ENCODE measurements at places on chromosomes 11 and 22.
A peak's percentile ranks its signal among the peaks of the same experiment; 100 is the strongest.

GRCh38 chr22:48955351-48956311, 872.0 kb downstream of the BRD1 start:
- no peak for DNase-seq

DNA sequence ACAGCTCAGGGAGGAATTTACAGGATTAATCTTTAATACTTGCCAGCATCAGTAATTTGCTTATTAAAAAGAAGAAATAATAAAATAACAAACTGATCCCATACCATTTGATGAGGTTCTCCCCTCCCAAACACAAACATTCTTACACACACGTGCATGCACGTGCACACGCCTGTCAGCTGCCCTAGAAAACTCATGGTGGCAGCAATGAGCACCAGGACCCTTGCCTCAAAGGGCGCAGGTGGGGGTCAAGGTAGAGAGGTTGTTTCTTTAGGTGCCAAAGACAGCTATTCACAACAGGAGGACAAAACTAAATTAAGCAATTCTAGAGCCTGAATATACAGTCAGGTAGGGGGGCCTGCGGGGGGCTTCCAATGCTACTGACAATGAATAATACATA, 219.3 kb downstream of the BUD13 start:
- DNase-seq: no peak

DNA sequence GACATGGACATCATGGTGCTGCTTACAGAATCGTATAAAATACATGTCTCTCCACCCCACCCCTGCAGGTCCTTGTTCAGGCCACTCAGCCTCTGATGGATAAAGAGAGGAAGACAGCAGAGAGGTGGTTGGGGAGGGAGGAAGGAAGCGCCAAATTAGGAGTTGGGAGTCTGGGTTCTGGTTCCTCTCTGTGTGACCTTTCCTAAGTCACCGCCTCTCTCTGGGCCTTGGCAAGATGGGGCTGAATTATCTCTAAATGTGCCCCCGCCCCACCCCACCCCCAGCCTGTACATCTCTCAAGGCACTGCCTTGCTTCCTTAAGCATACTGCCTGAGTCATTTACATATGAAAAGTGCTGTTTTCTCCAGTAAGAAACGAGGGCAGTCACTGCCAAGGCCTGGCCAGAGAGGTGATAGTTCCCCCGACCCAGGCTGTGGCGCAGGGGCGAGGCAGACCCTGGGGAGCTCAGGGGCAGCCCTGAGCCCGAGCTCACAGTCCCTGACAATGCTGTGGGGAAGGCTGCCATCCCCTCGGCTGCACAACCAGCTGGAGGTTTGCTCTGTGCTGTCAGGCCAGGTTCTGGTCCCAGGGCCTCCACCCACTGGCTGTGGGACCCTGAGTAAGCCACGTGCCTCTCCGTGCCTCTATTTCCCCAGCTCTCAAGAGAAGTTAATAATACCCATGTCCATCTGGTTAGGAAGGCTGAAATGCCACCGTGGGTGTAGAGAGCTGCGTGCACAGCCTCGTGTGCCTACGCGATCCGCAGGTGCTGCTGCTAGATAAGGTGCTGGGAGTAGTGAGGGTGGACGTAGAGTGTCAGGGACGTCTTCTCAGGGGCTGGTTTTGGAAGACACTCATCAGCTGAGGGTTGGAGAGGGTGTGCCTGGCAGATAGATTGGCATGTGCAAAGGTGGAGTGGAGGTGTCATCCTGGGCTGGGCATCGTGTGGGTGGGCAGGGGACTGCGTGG, 55.3 kb downstream of the CACNA1I start:
- DNase-seq: no peak

DNA sequence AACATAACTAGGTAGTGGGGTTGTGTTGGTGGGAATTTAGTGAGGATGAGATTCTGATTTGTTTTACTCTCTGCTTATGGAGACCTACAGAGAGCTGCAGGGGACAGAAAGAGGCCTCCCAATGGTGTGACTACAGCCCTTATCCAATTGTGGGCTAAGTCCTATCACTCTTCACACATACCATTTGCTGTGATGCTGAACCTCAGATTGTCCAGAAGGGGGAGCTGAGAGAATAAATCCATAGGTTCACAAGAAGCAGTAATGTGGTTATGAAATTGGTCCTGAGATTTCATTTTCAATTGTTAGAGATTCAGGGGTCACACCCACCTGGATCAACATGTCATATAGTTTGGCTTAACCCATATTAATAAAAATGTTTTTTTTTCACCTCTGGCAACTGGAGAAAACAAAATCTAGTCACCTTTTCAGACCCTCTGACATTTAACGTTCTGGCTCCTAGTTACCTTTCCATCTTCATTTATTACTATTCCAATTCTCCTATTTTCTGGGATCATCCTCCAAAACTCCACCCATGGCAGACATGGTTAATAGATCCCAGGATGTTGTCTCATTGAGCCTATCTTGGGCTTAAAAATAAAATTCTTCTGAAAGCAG, 53.3 kb upstream of the PTPN5 start:
- peak; percentile 40 for DNase-seq

DNA sequence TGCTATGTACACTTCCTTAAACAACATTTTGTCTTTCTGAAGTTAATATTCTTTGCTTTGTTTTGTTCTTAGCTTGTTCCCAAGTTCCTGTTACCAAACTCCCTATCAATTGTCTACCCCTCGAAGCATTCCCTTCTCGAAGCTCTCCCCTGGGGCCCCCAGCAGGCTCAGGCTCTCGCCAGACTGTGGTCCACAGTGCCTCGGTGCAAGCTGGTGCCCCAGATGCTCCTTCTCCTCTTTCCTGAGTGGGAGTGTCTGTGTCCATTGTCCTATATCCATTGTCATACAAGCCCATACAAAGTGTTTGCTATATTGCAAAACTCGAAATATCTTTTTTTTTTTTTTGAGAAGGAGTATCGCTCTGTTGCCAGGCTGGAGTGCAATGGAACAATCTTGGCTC, 51.7 kb upstream of the RTL6 start:
- DNase-seq: no peak

DNA sequence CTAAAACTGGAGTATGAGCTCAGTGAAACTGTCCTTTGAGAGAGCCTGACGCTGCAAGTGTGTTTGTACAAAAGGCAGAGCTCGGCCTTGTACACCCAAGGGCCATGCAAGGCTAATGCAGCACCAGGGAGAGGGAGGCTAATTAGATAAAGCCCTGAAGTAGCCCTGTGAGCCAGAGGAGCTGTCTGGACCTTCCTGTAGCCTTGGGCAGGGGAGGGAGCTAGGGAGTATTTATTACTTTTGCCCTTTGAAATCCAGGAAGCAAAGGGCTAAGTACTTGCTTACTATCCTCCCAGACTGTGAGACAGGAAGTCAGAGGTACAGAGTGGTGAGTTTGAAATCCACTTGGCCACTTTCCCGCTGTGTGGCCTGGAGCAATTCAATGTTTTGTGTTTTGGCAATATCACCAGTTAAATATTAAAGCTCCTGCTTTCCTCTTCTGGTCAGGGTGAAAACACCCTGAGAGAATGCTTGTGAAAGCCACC, 10.2 kb upstream of the LDHA start:
- peak; percentile 89 for DNase-seq

GRCh38 chr11:73467505-73467904, 91.3 kb downstream of the RELT start:
- DNase-seq: no peak

DNA sequence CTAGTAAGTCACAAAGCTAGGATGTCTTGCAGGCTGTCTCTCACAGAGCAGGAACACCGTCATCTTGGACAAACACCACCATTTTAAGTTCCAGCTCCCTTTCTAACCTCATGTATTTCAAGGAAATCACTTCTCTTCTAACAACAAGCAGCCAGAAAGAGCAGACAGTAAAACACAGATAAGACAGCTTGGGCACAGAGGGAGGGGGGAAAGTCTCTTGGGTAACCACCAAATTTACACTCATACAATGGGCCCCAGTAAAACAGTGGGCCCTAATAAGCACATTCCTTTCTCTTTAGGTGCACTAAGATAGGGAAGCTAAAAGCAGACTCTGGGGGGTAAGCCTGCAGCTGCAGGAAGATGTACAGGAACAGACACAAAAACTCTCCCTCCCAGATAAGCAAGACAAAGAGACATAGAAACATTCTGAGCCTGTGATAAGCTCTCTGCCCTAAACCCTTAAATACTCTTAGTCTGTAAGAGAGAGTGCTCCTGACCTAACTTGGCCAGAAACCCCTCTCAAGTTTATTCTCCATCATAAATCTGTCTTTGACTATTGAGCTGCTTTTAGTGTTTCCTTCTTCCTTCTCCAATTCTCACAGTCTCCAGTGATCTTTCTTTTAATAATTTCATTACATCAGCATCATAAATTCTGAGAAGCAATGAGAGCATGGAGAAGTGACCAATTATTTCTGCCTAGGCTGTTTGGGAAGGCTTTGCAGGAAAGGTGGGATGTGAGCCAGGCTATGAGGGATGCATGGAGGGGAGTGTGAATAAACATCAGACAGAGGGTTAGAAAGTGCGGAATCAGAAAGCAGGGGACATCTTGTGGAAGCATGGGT, 7.4 kb downstream of the OR10D3 start:
- no peak for DNase-seq

DNA sequence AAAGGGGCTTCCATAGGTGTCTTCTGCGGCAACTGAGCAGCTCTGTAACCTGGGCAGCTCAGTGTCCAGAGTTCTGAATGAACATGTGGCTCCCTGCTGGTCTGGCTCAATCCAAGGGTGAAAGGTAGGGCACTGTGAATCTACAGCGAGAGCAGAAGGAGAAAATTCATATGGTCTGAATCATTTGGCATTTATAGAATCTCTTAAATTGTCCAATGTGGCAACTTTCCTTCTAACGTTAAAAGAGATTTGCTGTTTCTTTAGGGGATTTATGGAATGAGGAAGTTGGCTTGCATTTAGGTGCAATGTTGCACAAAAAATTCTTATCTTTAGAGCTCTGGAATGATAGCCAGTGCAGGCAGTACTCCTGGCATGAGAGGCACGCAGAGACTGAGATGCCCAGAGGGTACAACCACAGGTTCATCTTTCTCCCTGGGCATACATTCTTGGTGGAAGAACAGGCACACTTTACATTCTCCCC, 17.0 kb downstream of the ATXN10 start:
- peak; percentile 86 for DNase-seq

DNA sequence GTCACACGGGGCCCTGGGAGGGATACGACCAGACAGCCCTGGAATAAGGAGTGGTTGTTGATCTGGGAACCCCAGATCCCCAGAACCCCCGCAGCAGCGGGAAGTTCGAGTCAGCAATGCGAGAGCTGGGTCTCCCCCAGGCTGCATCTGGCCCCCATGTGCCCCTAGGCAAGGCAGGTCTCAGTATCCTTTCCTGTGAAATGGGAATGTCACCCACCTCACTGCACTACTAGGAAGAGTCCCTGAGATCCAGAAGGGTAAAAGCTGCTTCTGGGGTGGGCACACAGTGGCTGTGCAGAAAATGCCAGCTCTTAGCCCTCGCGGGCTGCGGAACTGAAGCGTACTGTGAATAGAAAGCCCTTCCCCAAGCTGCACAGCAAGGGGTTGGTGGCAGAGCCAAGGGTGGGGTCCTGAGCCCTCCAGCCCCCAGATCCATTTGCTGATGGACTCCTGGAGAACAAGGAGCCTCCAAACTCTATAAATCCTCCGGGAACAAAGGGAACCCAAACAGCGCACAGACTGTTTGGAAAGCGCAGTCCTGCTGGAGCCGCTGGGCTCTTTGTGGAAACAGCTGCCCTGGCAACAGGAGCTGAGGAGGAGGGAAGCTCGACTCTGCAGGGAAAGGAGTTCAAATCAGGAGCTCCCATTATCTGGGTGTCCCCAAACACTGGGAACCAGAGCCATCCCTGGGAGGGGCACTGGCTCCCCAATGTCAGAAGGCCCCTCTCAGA, 68.2 kb upstream of the SHISAL1 start:
- no peak for DNase-seq

DNA sequence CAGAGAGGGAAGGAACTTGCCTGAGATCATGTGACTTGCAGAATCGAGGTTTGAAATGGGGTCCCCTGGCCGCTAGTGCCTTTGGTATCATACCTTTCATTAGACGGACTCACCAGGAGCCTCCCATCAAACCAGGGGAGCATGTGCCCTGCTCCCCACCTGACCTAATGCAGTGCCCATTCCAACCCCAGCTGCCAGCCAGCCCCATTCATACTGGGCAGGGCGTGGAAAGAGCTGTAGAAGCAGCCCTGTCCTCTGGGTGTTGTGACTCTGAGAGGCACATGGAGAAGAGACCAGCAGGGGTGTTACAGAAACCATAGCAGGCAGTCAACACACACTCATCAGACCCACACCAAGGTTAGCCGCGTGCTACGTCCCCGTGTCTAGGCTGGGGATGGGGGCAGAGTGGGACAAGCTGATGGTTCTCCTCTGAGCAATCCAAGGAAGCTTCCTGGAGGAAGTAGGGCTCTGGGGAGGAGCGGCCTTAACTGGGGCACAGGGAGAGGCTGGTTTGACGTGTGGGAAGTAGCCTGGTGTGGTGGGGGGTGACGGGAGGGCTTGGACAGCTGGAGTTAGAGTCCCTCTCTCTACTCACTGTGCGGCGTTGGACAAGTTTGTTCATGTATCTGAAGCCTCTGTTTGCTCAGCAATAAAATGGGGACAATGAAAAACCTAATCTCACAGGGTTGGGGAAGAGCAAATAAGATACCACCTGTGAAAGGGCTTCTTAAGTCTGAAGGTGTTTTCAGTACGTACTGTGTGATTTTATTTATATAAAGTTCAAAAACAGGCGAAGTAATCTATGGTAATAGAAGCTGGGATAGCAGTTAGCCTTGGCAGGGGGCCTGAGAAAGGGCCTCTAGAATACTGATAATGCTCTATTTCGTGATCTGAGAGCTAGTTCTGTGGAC, 14.0 kb downstream of the GRIK4 start:
- DNase-seq: no peak

- DNase-seq: no peak
Measured at GRCh38 chr11:12798609-12799011, 124.4 kb downstream of the TEAD1 start.

GRCh38 chr11:75644370-75644769, 24.5 kb downstream of the MAP6 start:
- no peak for DNase-seq

DNA sequence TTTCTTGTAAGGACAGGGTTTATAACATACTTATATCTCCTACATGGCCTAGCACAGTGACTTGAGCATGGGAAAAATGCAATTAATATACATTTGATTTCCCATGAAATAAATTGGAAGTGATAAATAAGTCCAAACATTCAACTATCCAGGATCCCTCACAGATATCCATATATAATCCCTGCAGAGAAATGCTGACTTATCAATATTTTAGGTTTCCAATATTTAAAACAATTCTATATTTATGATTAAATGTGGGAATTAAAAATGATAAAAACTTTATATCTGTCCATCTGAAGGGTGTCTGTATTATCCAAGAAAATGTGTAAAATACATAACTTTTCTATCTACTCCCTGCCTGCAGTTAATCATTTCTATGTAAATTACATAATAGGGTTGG, 6.3 kb downstream of the OR10A4 start:
- DNase-seq: no peak

GRCh38 chr22:29604076-29604360, 585 bp downstream of the NF2 start:
- no peak for DNase-seq

GRCh38 chr11:63589000-63589399, 25.2 kb downstream of the PLAAT3 start:
- no peak for DNase-seq

- DNase-seq: no peak
Measured at GRCh38 chr11:94302776-94303175, 1.6 kb upstream of the IZUMO1R start.

Data from kidney glomerular epithelial cell (primary cell).